Motor neuron (in vitro differentiated cells): ENCODE measurements at places on chromosomes 12 and 14.

DNA sequence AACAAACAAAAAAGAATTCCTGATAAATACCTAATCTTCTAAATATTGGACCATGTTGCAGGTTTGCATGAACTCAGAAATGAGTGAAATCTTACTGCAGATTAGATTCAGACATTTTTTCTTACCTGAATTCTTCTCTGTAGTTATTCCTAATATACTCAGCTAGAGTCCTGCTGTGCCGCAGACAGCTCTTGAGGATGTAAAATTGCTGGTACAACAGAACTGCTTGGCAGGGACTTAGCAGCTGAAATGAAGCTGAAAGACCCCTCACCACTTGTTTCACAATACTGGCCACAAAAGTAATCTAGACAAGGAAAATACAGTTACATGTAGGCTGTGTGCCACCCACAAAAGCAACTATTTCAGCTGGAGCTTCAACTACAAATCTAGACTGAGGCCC lies 48.3 kb upstream of the KICS2 start:
- ATAC-seq, result no peak

DNA sequence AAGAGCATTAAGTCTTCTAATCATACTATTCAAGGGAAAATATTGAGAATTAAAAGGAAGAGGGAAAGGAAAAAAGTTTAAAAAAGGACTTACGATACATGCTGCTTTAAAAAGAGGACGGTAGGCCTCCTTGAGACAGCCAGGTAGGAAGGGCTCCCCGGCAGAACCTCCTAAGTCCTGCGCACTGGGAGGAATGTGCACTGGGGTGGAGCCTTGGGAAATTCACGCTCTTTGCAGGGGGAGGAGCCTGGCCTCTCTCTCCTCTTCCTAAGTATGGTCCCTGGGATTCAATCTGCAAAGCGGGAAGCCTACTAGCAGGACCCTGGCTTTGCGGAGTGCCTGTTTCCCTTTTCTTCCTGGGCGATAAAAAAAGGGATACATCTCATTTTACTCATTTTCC lies 553.0 kb downstream of the RPS29 start:
- ATAC-seq, result no peak

DNA sequence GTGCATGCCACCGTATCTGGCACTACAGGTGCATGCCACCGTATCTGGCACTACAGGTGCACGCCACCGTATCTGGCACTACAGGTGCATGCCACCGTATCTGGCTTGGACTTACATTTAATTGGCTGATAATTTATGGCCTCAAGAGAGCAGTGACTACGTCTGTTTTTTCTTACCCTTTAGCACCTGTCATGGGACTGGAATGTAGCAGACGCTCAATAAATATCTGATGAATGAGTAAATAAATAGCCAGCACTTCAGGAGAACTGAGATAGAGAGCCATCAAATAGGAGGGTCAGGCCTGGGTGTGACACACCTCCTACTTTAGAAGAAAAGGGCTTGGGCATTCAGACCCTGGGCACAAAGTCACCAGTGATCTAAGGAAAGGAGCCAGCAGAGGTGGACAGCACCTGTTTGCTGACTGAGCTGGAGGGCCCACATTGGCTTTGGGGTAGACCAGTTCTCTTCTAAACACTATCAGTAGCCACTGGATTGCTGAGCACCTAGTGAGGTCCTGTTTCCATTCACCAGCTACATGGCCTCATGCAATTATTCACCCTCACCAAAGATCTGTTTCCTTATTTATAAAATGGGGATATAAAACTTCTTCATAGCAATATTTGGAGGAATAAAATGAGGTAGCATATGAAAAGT lies 50.1 kb downstream of the RFX4 start:
- no peak for ATAC-seq

DNA sequence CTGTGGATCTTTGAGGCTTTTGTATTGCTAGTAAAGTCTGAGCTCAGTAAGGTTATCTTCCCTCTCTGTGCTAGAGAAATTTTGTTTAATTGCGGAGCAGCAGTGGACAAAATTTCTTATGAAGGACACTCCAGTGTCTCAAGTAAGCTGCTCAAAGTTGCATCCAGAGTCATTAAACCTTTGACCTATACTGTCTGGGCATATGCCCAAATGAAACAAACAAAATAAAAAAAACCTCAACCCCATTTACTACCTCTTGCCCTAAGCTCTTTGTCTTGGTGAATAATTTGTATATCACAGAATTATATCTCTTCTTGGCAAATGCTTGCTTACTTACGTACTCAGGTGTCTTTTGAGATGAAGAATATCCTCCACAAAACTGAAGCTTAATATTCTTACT lies 465.2 kb downstream of the SOX5 start:
- ATAC-seq, result no peak

- ATAC-seq, result no peak
These were observed 56.9 kb downstream of the FOS start for GRCh38 chr14:75335571-75335970.

DNA sequence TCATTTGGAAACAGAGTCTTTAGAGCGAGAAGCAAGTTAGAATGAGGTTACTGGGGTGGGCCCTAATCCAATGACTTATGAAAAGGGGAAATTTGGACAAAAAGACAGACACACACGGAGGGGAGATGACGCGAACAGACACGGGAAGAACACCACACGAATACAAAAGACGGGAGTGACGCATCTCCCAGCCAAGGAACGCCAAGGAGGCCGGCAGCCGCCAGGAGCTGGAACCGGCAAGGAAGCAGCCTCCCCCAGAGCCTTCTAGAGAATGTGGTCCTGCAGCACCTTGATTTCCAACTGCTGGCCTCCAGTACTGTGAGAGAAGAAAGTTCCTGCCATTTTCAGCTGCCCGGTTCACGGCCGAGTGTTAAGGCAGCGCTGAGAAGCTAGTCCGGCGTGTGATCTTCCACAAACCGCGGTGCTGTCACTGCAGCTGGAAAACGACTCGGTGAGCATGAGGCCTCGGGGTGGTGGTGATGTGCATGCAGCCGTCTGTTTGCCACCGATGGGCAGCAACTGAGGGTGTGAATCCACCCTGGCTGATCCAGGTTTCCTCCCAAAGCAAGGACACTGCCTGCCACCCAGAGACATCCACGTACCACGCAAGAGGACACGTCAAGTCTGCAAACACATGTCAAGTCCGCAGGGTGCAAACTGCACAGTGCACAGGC lies 124.5 kb downstream of the NCOR2 start:
- ATAC-seq, result no peak

- ATAC-seq, result no peak
These were observed 2.3 kb upstream of the GPR162 start for GRCh38 chr12:6819106-6820030.

DNA sequence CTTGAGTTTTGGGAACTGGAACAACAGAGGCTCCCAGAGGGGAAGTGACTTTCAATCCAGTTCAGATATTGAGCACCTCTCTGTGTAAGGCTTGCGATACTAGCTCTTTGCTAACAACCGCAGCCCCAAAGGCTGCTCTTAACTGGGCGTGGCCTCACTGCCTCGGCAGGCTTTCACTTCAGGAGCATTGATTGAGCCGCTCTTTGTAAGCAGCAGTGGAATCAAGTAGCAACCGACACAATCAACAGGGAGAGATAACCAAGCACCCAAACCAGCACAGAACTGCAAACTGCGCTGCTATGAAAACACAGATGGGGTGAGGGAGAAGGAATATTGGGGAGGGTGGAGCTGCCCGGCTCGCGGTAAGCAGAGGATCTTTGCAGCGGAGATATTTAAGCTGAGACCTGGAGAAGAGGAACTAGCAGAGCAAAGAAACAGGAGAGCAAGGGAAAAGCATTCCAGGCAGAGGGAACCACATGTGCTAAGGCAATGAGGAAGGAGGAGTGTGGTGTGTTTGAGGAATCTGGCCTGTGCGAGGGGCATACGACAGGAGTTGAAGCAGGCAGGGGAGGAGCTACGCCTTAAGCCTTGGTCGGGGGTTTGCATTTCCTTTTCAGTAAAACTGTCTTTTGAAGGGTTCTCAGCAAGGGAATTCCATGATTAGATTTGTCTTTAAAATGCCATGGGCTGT lies 17.3 kb upstream of the YY1 start:
- ATAC-seq, result peak; percentile 71

DNA sequence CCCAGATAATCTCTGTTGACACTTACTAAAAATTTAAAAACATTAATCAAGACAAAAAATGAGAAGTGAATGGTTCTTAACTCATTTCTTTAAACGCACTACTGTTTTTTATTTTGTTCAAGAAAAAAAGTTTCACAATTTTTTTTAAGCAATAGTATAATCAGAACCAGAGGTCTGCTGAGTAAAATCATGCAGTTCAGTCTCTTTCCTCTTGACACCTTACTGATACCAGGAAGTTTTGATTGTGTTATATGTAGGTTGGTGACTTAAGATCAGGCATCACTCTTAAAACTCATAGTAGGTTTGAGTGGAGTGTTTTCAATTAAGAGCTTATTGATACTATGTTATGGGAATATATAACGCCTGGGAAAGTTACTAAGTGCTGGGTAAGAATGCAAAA lies 121.4 kb downstream of the TRMT5 start:
- ATAC-seq, result no peak

GRCh38 chr14:84555493-84555892 lies 974.5 kb upstream of the FLRT2 start:
- ATAC-seq, result no peak

- ATAC-seq, result no peak
These were observed 64.4 kb downstream of the WSCD2 start for GRCh38 chr12:108193493-108193892.

DNA sequence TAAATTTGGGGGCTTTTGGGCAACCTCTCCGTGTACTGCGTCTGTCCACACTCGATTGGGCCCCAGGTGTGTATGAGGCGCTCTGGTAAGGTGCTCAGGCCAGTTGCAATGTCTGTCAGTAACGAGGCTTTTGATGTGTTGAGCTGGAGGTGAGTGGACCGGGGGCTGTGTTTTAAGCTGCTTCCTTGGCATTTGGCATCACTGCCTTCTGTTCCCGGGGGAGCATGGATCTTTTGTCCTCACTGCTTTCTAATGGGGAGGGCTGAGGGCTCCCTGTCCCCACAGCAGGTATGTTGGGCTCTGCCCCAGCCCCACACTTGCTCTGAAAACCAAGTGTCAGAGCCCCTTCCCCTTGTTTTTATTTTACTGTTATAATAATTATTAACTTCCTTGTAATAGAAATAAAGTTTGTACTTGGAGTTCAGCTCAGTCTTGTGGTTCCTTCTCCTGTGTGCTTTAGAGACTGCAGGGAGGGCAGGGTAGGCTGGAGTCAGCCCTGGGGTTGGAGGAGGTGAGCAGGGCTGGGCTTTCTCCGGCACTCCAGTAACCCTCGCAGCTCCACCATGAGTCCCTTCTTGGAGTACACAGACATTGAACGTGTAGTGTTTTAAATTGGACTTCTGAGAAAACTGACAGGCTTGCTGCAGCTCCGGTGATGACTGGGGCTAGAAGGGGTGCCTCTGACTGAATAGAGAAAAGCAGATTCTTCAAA lies 28.0 kb downstream of the TRAFD1 start:
- peak; percentile 19 for ATAC-seq

DNA sequence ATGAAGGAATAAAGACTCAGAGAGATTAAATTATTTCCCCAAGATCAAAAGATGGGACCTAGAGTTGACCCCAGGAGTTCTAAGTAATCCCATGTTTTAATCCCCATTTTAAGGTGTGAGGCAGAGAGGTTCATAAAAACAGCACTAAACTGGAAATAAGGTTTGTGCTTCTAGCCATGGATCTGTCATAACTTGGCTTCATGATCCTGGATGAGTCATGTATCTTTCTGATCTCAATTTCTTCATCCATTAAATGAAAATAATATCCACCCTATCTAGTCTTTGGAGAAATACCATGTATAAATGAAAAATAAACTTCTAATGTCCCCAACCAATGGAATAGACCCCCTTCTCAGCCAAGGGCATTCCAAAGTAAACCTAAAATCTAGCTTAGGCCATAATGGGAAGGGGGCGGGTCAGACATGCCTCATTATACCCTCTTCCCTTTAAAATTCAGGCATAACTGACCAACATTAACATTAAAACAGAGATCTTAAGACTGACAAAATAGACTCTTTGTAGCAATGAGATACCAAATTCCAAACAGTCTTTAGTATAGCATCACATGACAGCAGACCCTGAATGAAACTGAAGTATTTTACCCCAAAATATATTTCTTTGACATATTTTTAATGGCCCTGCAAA lies 47.8 kb downstream of the SLC41A2 start:
- no peak for ATAC-seq

GRCh38 chr14:103597623-103598377 lies 31.2 kb upstream of the KLC1 start:
- ATAC-seq, result peak; percentile 96
